NCI-H2081 treated with DMSO at 0.1 percent for 48 hours (cell line): ENCODE measurements at places on chromosomes 7 and 10.

DNA sequence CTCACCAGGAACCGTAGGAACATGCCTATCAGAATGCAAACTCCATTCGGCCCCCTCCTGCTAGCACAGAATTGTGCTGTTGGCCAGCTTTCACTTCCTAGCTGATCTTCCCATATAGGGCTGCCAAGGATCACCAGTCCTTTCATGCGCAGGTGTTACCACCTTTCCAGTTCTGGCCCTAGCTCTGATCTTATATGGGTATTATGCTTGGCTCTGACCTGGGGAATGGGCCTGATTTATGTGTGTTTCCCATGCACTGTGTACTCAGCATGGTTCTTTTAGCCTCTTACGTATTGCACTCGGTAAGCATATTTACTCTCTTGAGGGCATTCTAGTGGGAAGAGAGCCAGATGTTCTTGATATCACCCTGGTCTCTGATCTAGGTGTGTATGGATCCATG is 11.1 kb downstream of the SLC35G1 start:
- no peak for DNase-seq

GRCh38 chr7:25369786-25370185 is 141.5 kb upstream of the NPVF start:
- DNase-seq = no peak

GRCh38 chr10:123986736-123987135 is 95.1 kb upstream of the CPXM2 start:
- no peak for DNase-seq

DNA sequence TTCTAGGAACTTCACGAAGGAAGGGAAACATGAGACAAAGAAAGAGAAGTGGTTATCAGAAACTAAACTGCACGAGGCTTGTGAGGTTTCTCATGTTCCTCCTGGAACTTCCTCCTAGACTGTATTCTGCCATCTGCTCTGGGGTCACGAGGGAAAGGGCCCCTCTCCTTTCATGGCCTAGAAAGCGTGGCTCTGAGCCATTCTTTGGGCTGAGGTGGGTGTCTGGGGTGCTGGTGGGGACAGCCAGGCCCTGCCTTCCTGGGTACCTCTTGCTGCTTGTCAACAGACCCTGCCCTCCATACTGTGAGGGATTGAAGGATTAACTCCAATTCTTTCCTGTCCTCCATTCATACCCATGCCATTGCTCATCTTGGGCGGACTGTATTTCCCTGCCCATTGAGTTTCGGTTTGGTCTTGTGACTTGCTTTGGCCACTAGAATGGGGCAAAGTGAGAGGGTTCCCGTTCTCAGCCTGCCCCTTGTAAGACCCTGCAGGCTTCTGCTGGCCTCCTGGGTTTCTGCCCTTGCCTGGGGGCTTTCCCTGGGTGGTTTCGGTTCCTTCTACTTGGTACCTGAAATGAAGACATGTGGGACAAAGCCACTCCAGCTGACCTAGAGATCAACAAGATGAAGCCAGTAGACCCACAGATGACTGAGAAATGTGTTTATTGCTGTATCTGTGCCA is 14.9 kb upstream of the GIMAP8 start:
- DNase-seq = no peak

DNA sequence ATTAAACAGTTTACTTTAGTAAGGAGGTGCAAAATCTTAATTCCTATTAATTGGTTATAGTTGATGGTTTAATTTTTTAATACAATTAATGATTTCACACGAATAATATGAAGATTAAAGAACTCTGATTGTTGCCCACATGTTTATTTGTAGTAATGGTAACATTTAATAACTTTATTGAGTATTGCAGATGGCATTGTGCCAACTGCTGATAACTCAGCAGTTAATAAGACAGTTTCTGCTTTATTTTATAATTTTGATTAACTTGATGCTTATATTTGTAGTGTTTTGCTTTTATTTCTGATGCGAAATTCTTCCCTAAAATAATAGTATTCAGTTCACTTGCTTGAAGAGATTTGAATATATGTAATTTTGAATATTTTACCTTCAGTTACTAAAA is 2.8 kb downstream of the DNAJB9 start:
- DNase-seq = no peak

DNA sequence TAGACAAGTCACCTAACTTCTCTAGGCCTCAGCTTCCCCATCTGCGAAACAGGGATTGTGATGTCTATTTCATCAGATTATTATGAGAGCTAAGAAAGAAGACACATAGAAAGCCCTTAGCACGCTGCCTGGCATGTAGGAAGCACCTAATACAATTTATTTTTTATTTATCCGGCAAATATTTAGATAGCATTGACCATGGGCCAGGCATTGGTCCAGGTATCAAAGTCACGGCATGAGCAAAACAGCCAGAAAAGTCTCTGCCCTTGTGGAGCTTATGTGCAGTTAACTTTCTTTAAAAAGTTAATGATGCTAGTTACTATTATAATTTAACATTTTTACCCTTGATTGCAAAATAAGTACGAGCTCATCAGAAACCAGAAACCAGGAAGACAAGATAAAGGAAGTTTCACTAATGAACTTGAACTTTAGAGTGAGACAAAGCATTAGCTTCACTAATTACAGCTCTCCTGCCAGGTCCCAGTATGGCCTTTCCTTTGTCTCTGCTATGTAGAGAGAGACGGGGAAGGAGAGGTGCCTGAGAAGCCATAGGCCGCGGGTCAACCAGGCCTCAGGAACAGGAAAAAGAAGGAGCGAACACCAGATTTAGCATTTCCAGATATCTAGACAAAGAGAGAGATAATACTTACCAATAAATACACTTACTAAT is 139.5 kb upstream of the ADAM12 start:
- DNase-seq = no peak

DNA sequence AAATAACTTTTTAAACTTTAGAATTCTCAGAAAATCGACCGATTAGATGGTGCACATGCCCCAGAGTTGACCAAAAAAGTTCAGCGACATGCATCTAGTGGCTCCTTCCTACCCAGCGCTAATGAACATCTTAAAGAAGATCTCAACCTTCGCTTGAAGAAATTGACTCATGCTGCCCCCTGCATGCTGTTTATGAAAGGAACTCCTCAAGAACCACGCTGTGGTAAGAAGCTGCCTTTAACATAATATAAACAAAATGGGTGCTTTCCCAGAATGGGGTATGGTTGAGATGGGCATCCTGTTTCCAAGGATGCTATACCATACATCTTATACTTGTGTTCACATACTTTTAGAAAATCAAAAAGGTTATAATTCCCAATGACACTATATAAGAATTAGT is 24.6 kb downstream of the GLRX3 start:
- no peak for DNase-seq

- DNase-seq = peak; percentile 71
Observed at GRCh38 chr7:98251231-98251600, 816 bp downstream of the TECPR1 start.

DNA sequence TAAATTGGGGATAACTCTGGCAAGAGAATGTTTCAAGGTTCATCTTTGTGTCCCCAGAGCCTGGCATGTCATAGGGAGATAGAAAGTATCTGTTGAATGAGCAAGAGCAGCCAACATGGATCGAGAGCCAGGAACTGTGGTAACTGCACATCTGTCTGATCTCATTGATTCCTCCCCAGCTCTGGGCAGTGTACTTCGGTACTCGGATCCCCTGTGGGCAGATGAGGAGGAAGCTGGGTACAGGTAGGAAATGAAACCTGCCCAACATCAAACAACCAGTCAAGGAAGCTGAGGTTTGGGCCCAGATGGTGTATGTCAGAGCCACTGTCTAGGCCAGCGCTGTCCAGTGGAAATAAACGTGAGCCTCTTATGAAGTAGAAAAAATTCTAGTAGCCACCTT is 76.4 kb downstream of the GRK5 start:
- DNase-seq = no peak

- no peak for DNase-seq
Observed at GRCh38 chr7:49166441-49166840, 242.1 kb downstream of the CDC14C start.

GRCh38 chr10:125266541-125266940 is 106.2 kb upstream of the CTBP2 start:
- no peak for DNase-seq

DNA sequence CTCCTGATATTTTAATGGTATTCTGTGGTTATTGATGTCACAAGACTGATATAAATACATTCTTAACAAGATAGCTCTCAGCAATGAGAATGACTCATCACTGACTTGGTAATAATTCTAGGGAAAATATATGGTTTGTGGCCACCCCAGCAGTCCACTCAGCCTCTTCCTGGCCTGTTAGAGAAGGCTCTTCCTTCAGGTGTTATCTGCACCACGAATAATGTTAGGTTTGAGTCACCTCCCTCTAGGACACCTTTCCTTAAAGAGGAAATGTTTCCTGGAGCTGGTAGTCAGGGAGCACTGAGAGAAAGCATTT is 163.3 kb downstream of the SVIL start:
- no peak for DNase-seq

GRCh38 chr10:115772606-115773005 is 500.4 kb downstream of the GFRA1 start:
- no peak for DNase-seq

GRCh38 chr10:30782537-30783461 is 153.2 kb upstream of the LYZL2 start:
- no peak for DNase-seq

GRCh38 chr7:35700865-35701264 is 5.9 kb upstream of the HERPUD2 start:
- no peak for DNase-seq

GRCh38 chr7:136870866-136871487 is 2.5 kb downstream of the CHRM2 start:
- DNase-seq = no peak

DNA sequence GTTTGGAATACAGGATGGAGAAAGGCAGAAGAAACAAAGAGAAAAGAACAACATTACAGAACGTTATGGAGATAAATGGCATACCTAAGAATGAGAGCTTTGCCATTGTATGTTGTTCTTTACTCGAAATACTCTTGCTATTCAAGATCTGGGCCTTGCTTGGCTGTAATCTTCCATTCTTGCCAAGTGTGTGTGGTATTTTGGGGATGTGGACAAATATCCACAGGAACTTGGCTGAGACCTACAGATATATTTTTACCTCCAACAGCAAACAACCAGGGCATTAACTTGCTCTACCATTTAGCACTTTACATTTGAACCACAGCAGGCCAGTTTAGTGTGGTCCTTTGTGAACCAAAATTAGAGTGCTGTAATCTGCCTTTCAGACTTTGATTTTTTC is 76.3 kb downstream of the DKK1 start:
- DNase-seq = no peak

GRCh38 chr10:128230401-128230800 is 104.2 kb upstream of the MKI67 start:
- DNase-seq = no peak

DNA sequence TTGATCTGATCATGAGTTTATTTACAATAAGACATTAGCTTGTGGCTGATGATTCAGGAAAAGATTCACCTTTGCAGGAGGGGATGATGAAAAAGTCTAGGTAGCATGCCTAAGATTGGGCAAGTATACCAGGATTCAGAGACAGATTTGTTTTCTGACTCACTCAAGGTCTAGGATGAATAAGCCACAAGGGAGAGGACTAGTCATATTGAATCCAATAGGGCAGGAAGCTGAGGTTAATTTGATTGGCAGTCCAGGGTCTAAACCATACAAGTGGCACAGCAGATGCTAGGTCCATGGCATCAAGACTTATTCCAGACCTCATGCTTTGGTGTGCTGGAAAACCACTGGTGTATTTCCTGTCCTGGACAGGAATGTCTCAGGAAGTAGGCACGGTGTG is 1133.4 kb downstream of the XPNPEP1 start:
- DNase-seq = no peak

DNA sequence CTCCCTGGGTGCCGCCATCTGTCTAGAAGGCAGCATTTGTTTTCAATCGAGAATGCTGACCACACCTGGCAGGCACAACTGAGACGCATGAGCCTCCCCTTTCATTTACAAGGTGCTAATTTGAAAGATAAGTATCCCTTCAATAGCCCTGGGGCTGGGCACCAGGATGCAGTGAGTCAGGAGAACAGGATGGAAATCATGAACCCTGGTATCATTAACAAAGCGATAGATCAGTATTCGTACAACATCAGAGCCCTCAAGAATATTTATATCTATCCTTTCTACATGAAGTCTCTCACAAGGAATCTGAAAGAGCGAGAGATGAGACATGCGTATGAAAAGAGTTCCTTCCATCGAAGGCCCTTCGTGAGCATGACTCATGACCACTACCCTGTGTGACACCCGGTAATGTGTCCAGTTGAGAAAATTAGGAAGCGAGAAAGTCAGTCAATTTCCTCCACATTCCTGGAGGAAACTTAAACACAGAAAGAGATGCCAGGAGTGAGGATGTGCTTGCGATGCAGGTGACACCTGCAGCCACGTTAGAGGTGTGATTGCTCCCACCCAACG is 123.1 kb upstream of the PITRM1 start:
- peak; percentile 25 for DNase-seq

- DNase-seq = no peak
Observed at GRCh38 chr7:22730066-22730710, 3.2 kb downstream of the IL6 start.

- no peak for DNase-seq
Observed at GRCh38 chr10:105473170-105473569, 832.1 kb downstream of the SORCS3 start.

- no peak for DNase-seq
Observed at GRCh38 chr10:122348935-122349361, 25.6 kb upstream of the PLEKHA1 start.

DNA sequence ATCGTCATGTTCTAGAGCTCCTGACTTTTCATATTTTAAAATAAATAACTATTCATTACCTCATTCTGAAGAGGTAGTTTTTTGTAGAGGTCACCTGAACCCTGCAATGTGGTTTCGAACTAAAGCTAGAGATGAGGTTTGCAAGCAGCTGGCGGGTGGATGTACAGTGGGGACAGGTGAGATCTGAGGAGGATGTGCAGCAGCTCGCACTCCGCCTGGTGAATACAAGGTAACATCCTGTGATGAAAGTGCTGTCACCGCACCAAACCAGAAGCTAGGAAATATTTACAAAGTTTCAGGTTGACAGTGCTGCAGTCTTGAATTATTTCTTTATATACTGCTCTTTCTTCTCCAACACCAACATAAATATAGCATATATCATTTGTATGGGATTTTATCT is 26.5 kb downstream of the NDUFB2 start:
- DNase-seq = no peak

DNA sequence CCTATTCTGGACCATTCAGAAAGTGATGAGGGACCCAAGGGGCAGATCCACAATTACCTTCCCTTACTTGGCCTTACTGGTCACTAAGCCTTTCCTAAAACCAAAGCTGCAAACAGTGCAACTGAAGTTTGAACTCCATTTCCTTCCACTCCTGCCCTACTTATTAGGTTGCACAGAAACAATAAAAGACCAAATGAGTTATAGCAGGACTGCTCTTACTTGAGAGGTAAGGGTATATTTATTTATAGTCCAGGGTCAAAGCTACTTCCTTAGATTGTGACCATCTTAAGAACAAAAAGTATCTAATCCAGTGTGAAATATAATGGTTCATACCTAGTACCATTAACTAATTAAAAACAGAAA is 27.0 kb downstream of the CDK6 start:
- DNase-seq = no peak
